ENCODE measurements at places on chromosomes 13 and 19.

- ATAC-seq, result no peak
Measured at GRCh38 chr13:29888306-29888705, 37.9 kb upstream of the UBL3 start.

- ATAC-seq, result no peak
Measured at GRCh38 chr13:85366759-85367417, 432.3 kb downstream of the SLITRK6 start.

DNA sequence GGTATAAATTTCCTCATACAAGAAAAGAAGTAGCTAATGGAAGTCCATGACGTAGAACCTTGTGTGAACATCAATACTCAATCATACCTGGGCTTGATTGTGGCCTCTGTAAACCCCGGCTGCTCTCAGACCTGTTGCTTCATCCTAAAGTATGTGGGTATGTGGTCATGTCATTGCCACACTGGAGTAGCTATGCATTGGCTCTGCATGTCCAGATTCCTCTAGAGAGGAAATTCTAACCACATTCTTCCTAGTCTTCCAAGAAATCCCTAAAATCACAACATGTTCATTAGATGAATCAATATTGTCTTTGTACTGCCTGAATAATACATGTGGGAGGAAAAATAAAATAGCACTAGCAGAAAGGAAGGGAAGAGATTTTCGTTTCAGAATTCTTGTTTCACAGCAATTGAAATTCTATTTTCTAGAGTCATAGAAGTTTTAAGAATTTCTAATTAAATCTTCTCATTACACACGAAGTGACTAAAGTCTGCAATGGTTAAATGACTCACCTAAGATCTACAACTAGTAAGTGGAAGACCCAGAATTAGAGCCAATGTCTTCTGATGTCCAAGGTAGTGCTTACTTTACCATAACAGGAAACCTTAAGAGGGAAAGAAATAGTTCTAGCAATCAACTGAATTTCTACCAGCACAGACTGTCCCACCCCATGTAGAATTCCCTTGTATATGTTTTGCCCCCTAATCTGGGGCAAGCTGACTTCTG, 28.0 kb downstream of the RXFP2 start:
- no peak for ATAC-seq

GRCh38 chr19:16919496-16919895, 30.7 kb downstream of the F2RL3 start:
- no peak for ATAC-seq

DNA sequence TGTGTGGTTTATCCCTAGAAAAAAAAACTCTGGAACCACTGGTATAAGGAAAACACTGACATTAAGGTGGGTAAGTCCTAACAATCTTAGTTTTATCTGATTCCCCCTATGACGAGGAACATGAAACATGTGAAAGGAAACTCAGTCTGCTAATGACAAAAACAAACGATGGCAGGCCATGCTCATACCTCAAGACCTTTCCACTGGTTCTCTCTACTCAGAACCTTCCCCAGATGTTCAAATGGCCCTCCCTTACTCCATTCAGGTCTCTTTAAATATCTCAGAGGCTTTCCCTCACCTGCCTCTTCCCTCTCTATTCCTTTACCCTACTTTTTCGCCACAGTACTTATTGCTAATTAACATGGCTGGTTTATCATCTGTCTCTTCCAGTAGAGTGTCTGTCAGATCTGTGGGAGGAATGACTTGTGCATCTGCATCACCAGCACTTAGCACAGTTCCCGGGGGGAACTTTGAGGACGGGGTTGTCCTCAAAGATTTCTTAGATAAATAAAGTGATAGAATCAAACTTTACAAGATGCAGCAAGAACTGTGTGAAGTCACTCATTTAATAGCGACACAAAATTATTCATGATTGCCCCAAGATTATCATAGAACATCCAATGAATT, 1.5 kb downstream of the TUBGCP3 start:
- no peak for ATAC-seq

GRCh38 chr19:55041627-55042343, 3.7 kb upstream of the GP6 start:
- no peak for ATAC-seq

- ATAC-seq, result no peak
Measured at GRCh38 chr19:49133621-49134454, 14.5 kb downstream of the PPFIA3 start.

DNA sequence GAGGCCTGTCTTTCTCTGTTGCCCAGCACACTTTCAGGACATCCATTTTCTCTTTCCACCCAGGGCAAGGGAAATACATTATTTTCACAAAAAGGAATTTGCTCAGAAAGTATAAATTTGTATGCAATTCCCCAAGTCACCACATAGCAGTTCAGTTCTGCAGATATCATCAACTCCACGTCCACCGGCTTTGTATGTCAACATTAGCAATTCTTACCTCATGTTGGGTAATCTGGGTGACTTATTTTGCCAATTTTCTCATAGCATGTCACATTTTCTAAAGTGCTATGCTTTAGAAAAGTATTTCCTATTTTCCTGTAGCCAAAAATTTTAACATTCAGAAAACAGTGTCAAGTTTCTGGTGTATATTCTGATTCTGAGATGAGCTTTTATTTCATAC, 501.8 kb downstream of the EFNB2 start:
- ATAC-seq, result peak; percentile 47

GRCh38 chr13:75530549-75530961, 7.1 kb downstream of the COMMD6 start:
- ATAC-seq, result no peak

GRCh38 chr19:3065675-3066357, 3.5 kb upstream of the TLE5 start:
- ATAC-seq, result no peak

GRCh38 chr13:83943530-83944279, 61.4 kb upstream of the SLITRK1 start:
- peak; percentile 51 for ATAC-seq

DNA sequence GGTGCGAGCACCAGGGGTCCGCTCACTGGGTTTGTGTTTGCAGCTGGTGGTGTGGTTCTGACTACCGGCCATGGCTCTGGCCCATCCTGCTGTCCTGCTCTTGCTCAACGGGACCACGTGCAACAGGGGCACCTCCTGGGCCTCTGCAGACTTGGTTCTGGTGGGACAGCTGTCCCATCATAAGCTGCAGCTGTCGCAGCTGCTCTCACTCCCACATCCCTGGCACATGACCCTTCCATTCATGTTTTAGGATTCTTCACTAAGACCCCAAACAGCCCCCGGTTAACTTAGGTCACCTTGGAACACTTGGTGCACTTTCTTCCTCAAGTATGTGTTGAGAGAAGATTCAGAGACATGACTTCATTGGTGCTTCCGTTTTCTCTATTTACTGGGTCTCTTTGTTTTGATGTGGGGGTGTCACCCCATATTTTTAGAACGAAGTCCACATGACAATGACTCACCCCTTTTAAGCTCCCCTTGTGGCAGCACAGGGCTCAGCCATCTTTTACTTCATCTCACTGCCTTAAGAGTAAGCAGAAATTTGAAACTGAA, 68.4 kb upstream of the ARHGEF7 start:
- no peak for ATAC-seq

DNA sequence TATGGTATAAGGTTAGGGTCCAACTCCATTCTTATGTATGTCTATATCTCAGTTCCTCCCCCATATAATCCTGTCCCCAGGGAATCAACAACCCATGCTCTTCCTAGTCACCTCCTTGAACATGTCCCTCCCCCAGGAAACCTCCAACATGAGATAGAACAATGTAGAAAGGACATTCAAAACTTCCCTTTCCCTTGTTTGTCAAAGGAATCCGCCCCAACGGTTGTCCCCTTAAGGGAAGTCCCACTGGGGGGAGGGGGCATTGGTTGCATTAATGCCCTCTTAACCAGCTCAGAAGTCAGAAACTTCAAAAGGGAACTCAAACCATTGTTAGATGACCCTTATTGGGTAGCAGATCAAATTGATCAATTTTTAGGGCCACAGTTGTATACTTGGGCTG, 6.8 kb upstream of the ZNF561 start:
- no peak for ATAC-seq

Data from SK-N-SH treated with all-trans-retinoic acid at 6 μM for 48 hours (cell line).